ENCODE measurements at places on chromosomes 4 and X.

GRCh38 chr4:98706200-98706813 lies 47.9 kb upstream of the TSPAN5 start:
- DNase-seq = no peak

GRCh38 chr4:23877758-23878229 lies 12.1 kb downstream of the PPARGC1A start:
- DNase-seq = no peak

GRCh38 chrX:40004921-40005291 lies 92.9 kb downstream of the BCOR start:
- no peak for DNase-seq

- peak; percentile 31 for DNase-seq
Measured at GRCh38 chrX:140190441-140191108, 225.3 kb upstream of the CXorf66 start.

GRCh38 chr4:19944251-19944650 lies 307.5 kb upstream of the SLIT2 start:
- no peak for DNase-seq

DNA sequence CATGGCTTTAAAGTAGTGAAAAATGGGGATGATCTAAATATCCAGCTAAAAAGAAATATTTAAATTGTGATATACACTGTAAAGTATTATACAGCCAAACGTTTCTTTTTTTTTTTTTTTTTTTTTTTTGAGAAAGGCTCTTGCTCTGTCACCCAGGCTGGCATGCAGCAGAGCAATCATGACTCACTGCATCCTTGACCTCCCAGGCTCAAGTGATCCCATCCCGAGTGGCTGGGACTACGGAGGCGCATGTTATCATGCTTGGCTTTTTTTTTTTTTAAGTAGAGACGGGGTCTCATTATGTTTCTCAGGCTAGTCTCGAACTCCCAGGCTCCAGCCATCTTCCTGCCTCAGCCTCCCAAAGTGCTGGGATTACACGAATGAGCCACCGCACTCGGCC lies 17.1 kb downstream of the SMIM14 start:
- no peak for DNase-seq

GRCh38 chr4:120293341-120293740 lies 226.7 kb upstream of the MAD2L1 start:
- DNase-seq = no peak

GRCh38 chrX:16333453-16333852 lies 166.2 kb downstream of the MAGEB17 start:
- no peak for DNase-seq

DNA sequence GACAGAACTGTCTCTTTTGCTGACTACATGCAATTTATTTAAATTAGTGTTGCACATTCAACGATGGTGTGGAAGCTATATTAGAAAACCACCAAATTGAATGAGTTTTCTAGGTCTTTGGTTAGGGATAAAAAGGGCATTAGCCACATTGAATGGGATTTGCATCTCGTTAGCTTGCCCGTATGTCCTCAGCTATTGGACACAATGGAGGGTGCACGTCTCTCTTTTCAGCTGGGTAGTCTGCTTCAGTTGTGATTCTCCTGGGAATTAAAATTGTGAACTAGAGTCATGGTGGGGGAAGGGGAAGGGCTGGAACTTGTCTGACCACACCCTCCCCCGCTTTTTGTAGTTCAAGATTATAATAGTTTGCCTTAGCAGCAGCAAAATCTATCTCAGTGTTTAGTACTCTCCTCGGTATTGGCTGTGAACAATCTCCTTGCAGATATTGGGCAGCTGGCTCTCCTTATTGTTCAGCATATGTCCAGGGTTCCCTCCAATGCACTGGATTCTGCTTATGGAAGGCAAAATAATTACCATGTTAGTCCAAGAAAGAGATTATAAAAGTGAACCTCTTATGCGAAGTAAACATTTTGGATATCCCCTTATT lies 23.3 kb downstream of the TRIM2 start:
- peak; percentile 84 for DNase-seq

- DNase-seq = no peak
Measured at GRCh38 chrX:139882299-139882698, 50.6 kb downstream of the ATP11C start.

DNA sequence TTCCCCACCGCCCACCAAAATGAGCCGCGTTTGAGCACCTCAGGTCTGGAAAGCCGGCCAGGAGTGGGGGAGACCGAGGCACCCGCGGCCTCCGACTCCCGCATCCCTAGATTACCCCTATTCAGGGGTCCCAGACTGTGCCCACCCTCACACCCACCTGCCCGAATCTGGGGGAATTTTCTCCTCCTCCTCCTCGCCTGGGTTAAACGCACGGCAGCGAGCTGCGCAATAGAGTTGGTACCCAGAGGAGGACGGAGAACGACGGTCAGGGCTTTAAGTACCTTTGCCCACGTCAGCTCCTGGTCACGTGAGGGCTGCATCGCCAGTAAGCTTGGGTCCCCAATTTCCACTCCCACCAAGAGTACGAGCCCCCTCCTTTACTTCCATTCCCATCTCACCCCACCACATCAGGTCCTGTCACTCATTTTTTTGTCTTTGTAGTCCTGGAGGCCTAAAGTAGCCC lies at the start of gene ARMCX2:
Gene ARMCX2, minus strand, starts transcription at position 250 of the 463 bp plus-strand sequence. CDS start 2,262 bp downstream, outside the sequence.
- peak; percentile 91 for DNase-seq

DNA sequence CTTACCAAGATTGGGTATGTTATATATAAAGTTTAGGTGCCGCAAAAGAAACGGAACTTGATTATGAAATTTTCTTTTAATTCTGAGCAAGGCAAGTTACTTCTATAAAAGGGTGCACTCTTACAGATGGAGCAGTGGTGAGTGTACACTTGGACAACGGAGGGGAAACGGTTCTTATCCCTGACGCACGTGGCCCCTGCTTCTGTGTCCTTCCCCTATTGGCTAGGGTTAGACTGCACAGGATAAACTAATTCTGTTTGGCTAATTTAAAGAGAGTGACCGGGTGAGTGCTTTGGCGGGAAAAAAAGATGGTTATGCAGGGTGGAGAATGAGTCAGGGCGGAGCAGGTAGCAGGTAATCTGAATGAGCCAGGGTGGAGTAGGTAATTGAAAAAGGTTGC lies 149.5 kb downstream of the GC start:
- DNase-seq = no peak

GRCh38 chr4:105061136-105061696 lies 85.5 kb upstream of the TET2 start:
- DNase-seq = no peak

- no peak for DNase-seq
Measured at GRCh38 chr4:623914-624566, 1.3 kb upstream of the PDE6B start.

- DNase-seq = no peak
Measured at GRCh38 chrX:148961985-148962384, 461.6 kb downstream of the AFF2 start.

DNA sequence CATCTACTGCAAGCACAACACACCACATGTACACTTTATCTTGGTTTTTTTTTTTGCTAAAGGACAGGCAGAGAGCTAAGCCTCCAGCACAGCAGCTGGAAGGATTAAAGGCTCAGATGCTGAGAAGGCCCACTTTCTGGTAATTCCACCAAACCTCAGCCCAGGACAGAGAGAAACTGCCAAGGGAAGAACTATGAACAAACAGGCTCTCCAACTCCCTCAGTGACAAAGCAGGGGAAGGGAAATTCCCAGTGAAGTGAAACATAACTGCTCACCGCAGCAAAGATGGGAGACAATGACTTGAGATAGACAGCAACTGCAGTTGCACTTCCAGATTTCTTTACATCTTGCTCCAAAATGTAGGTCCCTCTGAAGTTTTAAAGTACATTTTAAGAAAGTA lies 4.8 kb downstream of the PROM1 start:
- no peak for DNase-seq

DNA sequence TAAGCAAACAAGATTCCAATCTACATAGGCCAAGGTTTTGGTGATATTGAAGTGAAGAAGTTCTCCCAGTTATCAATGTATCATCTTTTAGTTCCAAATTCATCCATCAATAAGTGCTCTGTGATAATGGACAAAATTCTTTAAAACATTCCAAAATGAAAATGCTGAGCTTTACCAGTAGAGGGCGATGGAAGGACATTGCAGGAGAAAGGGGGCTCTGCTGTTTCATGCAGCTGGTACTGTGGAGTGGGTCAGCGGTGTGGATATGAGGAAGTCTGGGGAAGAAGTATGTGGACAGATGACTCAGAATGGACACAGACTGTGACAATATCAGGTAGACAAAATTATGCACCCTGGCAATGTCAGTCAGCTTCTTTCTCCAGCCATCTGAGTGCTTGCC lies 46.6 kb upstream of the HS6ST2 start:
- peak; percentile 54 for DNase-seq
